ENCODE measurements at places on chromosomes 2 and 18.
A peak's percentile ranks its signal among the peaks of the same experiment; 100 is the strongest.

DNA sequence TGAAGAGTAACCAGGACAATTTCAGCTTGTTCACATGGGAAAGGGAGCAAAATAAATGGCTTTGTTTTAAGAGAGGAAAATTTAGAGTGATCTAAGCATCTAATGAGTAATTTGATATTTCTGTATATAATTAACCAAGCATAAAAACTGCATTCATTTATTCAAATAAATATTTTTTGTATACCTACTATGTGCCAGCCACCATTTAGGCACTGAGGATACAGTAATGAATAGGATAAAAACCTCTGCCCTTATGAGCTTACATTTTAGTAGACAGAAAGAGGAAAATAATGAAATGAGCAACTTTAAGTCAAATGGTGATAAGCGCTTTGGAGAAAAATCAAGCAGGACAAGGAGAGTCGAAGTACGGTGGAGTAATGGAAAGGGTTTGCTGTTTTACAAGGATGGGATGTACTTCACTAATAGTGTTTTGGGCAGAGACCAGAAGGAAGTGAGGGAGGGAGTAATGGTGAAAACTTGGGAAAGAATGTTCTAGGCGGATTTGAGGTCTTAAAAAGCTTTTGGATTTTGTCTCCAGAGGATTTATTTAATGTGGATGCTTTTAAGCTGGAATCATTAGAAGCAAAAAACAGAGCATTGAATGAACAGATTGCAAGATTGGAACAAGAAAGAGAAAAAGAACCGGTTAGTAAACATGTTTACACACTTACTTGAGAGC, 17.4 kb downstream of the NDC80 start:
- DNase-seq = no peak

- no peak for DNase-seq
These were observed 823.6 kb downstream of the CPS1 start for GRCh38 chr2:211380041-211380440.

- no peak for DNase-seq
These were observed 188.7 kb downstream of the STK39 start for GRCh38 chr2:168058675-168059074.

- no peak for DNase-seq
These were observed 30.2 kb downstream of the TRAPPC12 start for GRCh38 chr2:3409627-3410170.

GRCh38 chr2:24820175-24820513, 26.9 kb downstream of the CENPO start:
- DNase-seq = no peak

DNA sequence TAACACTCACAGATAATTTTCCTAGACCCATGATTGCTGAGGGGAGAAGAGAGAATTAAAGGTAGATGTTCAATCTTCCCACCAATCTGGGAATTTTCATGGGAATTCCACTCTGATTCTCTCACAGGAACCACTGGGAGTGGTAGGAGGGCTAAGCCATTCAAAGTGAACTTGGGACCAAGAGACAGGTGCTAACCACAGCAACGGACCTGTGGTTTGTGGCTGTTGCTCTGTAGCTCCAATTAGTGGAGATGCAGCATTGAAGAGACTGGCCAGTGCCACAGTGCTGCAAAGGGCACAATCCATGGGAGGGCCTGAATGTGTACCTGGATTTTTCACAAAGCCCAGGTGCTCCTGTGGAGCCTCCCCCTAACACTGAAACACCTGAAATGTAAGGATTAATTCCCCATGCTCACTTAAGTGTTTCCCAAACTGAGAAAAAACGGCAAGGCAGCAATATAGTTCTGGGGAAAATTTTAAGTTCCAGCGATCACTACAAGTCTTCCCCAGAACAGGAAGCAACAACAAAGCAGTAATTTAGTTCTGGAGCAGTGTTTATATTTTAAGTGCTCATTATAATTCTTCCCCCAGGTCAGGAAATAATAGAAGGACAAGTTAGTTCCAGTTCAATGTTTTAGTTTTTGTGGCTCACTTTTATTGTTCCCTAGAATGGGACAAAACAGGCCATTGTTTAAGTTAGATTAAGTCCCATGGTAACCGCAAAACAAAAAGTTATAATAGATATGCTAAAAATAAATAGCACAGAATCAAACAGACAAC, 1045.8 kb downstream of the CNTNAP5 start:
- DNase-seq = no peak

DNA sequence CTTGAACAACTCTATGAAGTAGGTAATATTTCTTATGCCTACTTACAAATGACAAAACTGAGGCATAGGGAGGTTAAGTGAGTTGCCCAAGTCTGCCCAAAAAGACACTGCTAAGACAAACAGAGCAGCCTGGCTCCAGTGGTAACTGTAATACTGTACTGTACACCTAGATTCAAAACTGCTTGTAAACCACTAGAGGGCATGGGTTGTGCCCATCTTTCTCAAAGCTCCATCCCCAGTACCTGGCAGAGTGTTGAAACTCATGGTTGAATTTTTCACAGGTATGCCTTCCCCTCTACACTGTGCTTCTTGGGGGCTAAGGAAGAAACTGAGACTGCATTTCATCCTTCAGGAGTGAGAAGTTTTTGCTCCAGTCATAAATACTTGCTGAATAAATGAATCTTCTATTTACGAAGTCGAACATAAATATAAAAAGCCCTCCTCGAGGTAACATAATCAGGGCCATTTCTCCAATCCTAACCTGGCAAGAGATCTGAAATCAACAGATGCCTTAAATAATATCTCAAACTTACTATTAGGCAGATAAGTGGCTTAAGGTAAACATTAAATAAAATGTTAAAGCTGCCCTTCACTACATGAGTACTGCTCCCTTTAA, 2.0 kb downstream of the PPP4R1 start:
- peak; percentile 76 for DNase-seq

- DNase-seq = no peak
These were observed 172.4 kb downstream of the FBXO15 start for GRCh38 chr18:73975266-73975665.

GRCh38 chr2:118386641-118387302, 298.5 kb downstream of the INSIG2 start:
- DNase-seq = no peak

Data from dermis blood vessel endothelial cell (primary cell).